Skin of body (tissue), 3 donors: ENCODE measurements at places on chromosomes 3 and 15.
A peak's percentile ranks its signal among the peaks of the same experiment; 100 is the strongest.

DNA sequence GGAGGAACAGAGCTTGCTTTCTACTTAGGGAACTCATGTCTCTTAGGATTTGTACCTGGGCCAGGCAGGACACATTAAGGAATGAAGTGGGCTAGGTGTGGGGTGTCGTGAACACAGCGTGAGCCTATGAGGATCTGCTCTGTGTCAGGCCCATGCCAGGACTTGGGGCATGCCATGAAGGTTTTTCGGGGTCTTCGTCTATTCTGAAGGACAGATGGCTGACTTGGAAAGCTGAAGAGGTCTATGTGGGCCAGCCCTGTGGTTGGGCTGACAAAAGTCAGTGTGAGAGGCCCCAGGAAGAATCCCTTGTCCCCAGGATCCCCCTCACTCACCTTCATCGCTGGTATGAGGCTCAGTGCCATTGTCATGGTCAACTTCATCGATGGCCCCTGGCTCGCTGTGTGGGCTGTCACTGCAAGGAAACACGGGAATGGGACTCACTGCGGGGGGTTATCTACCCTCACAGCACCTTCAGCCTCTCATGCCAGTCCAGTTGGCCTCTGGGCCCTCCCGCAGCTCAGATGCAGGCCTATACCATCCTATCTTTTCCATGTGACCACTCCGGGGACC is 46.8 kb upstream of the RAD18 start:
- DNase-seq, result no peak

GRCh38 chr3:99269606-99270351 is 368.3 kb upstream of the DCBLD2 start:
- DNase-seq, result no peak

DNA sequence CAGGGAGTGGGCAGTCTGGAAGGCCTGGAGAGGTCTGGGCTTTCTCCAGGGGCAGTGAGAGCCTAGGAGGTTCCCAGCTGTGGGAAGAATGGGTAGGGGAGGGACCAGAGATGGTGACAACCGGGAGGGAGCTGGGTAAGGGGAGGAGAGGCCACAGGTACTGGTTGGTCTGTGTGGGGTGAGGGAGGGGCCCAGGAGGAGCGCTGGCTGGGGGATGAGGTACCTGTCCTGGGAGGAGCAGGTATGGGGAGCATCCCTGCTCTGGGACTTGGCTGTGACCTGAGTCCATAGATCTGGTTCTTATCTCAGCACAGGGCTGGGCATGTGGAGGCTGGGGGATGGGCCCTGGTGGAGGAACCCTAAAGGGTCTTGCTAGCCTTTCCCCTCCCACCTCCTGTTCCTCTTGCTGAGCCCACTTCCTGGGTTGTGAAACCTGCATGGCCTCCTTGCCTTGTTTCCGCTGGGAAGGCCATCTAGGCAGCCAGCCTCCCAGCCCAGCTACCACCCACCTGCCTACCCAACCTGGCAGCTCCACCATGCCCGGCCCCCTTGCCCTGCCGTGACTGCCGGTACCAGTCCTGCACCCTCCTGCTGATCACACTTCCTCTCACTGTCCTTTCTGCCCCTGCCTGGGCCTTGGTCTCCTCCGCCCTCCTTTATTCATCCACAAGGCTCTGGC is 11.0 kb downstream of the PRKCD start:
- DNase-seq, result no peak

DNA sequence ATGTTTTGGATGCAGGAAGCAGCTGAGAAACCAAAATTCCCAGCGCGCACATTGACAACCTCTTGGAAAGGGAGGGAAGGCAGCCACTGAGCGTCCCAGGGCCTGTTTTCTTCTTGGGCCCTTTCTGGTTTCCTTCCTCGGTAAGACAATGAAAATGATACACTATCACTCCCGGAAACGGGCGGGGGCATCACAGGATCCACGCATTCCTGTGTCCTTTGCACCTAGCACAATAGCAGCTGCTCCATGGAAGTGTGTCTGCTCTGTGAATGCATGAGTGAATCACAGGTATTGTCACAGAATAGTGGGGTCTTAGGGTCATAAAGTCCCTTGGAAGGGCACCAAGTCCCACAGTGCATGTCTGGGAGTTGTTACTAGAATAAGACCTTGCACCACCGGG is 6.3 kb upstream of the ITPKA start:
- no peak for DNase-seq

DNA sequence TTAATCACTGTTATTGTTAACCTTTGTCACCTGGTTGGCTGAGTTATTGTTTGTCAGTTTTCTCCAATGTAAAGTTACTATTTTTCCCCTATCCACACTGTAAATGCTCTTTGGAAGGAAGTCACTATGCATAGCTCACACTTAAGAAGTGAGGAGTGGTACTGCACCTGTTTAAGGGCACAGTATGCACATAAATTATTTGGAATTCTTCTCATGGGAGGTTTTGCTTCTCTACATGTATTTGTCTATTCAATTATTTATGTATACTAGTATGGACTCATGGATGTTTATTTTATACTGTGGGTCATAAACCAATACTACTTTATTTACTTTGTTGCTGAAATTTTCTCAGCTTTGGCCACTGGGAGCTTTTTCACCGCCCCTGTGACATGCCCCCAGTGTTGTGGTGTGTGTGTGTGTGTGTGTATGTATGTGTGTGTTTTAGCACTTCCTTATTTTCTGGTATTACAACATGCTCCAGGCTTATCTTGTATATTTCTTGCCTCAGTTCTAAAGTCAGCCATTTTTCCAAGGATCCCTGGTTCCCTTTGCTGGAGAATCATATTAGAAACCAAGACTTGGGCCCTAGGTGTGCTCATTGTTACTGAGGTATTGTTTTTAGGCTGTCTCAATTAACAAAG is 290.5 kb downstream of the KBTBD8 start:
- DNase-seq, result no peak

GRCh38 chr3:38829404-38829803 is 13.4 kb upstream of the SCN10A start:
- DNase-seq, result no peak

DNA sequence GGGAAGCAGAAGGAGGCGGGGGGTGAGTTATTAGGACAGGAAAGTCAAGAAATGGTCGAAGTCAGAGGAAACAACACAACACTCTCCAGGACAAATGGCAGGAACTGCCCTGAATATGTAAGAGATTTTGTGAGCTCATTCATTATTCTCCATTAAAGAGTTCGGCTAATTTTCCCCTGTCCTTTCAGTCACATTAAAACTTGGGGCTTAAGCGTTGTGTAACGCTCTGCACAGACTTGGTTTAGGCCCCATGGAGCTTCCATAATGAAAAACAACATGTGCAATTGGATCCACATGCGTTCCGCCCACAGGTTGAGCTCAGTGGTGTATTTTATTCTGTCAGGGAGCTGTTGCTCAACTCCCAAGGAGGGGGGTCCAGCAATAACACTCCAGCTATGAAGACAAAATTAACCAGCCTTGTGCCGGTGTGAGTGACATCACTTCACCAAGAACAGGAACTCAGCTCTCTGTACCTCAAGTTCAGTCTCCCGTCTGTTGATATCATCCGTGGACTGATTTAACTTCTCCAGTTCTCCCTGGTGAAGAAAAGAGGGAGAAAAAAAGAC is 2.3 kb downstream of the SH3BP5 start:
- DNase-seq, result peak; percentile 96

DNA sequence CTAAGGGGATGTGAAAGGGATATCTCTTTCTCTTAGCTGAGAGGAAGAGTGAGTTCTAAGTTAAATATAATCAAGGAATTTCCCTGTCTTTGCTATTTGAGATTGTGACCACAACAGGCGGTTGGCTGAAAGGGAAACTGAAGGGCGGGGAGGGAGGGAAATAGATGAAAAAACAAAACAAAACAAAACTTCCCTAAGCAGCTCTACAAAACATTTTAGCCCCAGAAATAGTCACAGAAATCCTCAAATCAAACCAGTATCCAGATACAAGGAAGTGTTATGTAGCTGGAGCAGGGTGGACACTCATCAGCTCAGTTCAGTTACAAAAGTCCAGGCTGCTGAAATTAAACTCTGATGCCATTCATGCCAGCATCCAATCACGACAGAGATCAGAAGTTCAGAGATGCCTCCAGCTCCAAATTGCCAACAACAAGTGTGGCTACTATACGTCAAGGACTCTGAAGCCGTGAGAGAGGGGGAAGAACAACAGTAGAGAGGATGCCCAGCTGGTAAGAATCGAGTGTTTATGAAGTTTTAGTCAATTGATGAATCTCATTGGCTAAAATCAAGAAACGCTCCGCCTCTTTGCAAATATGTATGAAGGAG is 319 bp upstream of the TP63 start:
- peak; percentile 5 for DNase-seq

DNA sequence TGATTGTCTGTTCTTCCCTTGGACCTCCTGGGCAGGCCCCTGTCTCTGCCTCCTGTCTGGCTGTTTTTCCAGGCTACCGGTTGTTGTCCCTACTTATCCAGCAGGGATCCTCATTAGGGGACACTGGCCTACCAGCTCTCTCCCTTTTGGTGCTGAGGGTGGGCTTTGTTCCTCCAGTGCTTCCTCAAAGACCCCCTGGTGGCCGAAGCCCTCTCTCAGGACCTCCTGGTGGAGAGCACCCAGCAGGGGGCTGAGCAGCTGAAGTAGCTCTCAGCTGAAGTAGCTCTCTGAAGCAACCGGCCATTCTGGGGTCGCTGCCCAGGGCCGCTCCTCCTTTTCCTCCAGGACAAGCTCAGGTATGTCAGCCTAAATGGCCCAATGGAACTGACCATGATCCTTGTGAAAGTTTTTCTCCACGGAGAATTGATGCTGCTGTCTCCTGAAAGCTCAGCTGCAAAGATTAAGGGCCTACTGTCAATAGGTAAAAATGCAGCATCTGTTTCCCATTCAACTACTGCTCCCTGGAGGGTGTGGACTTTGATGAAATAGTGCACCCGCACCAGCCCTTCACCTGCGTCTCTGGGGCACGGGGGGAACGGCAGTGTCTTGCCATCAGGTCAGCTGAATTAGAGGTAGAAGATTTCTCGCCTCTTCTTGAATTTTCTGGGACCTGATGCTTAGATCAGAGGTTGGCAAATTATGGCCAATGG is 27.6 kb downstream of the ARNT2 start:
- no peak for DNase-seq

- no peak for DNase-seq
Observed at GRCh38 chr3:157132341-157132740, 27.6 kb downstream of the CCNL1 start.

GRCh38 chr3:11784971-11785377 is 61.7 kb downstream of the TAMM41 start:
- no peak for DNase-seq

DNA sequence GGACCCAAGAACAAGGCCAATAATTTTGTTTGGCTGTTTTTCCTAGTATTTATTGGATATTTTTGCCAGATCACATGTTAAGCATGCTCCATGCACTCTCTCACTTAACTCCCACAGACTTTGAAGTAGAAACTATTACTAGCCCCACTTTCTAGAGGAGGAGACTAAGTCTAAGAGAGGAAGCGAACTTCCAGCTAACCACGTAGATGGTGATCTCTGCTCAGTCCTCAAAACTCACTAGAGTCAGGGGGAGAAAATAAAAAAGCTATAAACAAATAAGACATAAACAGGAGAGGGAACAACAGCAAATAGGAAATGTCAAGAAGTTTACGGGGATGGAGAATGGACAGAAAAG is 481.0 kb upstream of the PROK2 start:
- peak; percentile 27 for DNase-seq

- no peak for DNase-seq
Observed at GRCh38 chr3:17747174-17747889, 4.9 kb upstream of the TBC1D5 start.

GRCh38 chr3:98529856-98530459 is 1.8 kb upstream of the GPR15 start:
- DNase-seq, result no peak

- DNase-seq, result no peak
Observed at GRCh38 chr15:26287381-26287780, 424.3 kb upstream of the ATP10A start.

- no peak for DNase-seq
Observed at GRCh38 chr15:43789409-43789808, 2.7 kb upstream of the SERF2 start.

DNA sequence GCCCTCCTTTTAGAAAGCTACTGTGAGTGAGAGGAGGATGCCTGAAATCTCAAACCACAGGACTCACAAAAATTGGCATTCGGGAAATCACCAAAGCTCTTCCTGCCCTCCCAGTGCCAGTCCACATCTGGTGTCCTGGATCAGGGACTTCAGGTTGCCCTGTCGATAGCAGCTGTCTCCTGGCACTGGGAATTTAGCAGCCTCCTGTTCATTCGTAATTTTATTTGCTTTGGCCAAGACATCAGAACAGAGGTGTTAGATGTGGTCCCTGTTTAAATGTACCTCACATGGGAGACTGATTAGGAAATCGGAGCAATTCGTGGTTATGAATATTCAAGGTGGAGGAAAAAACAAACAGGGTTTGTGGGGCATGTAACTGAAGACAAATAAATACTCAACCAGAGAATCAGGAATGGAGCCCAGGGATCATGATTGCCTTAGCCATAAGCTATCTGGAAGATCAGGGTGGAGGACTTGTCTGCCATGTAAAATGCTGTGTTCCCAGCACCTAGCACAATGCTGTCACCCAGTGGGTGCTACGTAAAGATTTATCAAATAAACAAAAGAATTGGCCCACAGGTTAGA is 265.2 kb upstream of the PROK2 start:
- no peak for DNase-seq

GRCh38 chr15:45199136-45199810 is 11.5 kb upstream of the SHF start:
- peak; percentile 25 for DNase-seq

DNA sequence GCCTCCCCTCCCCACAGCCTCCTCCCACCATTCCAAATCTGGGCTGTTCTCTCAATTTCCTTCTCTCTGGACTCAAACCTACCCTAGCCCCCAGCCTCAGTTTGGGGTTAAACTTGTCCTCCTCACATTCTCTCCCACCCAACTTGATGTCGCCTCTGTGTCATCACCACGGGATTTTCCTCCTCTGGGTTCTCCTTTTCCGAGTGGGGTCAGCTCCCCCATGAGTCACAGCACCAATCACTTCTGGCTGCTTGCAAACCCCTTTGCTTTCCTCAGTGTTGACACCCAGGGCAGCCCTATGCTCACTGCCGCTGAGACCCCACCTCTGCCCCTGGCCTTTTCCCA is 451 bp downstream of the CCR5AS start:
- DNase-seq, result no peak

DNA sequence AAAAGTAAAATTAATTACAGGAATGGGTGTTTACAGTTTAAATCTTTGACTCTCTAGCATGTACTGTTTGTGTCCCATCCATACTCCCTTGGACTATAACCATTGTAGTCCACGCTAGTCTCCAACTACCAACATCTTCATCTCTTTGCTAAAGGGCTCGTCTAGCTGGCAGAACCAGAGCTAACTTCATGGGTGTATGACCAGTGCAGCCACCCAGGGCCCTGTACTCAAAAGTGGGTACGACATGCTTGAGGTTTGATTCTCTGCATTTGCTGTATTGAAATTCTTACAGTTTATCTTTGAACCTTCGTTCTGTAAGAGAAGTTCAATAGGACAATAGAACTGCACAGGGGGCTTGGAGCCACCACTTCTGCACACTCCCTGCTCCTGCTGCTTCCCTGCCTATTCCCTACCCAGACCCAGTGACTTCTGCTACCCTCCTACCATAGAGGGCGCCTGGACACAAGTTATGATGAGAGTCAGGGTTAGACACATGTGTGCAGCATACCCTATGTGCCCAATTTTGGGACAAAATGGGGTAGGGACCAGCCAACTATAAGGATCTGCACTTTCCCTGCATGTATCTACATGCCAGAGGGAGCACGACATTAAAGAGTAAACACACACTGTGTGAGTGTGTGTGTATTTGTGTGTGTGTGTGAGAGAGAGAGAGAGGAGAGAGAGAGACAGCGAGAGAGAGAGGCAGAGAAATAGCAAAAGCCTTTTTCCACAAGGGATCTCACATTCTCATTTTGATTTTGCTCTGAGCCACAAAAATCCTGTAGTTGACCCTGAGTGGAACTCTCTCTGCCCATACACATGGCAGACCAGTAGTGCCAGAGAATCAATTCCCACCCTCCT is 59.0 kb upstream of the NECTIN3 start:
- no peak for DNase-seq
